Cardiac fibroblast (primary cell): ENCODE measurements at places on chromosomes 1 and 21.

GRCh38 chr1:12629985-12630760, 12.2 kb upstream of the DHRS3 start:
- DNase-seq = no peak

- no peak for DNase-seq
Measured at GRCh38 chr1:95806171-95806570, 572.2 kb downstream of the RWDD3 start.

DNA sequence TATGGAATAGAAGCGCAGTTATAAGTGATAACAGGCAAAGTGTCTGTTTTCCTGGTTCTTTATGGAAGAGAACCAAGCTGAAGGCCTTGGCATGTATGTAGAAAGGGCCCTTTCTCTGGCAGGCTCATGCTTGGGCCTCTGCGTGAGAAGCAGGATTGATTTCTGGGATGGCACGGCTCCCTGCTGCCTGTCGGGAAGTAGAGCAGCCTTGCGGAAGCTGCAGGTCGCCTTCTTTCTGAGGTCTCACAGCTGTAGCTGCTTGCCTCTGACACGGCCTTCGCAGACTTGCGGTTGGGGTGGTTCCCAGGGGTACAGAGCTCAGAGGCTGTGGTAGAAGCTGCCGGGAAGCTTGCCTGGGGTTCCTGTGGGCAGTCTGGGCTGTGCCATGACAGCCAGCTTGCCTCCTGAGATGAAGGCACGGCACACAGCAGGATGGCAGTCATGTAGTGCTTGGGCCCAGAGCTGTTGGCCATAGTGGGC, 39.4 kb downstream of the TRAPPC10 start:
- DNase-seq = peak; percentile 73

- DNase-seq = no peak
Measured at GRCh38 chr1:228342627-228343190, 63.9 kb downstream of the TRIM11 start.

DNA sequence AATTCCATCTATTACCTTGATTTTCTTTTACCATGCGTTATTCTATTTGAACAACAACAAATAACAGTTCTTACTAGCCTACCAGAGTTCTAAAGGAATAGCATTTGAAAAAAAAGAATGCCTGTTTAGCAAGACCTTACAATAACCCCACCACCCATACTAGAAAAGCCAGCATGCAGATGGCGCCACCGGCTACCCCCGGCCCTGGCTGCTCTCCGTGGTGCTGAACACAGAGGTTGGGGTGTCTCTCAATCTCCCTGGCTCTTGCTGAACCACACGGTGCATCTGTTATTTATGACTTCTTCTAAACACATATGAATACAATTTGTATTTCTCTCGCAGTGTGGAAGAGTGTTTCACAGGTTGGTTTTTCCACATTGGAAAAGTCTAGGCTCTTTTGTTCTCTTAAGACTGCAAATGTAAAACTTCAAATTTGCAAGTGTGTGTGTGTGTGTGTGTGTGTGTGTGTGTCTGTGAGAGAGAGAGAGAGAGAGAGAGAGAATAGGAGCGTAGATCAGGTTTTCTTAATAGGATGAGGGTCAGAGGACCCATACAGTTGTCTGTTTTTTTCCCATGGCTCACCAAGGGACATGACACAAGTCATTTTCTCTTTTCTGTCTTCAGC, 13.6 kb downstream of the GRIK3 start:
- no peak for DNase-seq
